Tongue (tissue), 3 donors: ENCODE measurements at places on chromosomes 13 and 19. TPM values are rescaled to one million over a fixed set of nuclear protein-coding genes. Genes with fewer than 3 reads are reported as not detected.

- no peak for DNase-seq
Observed at GRCh38 chr13:35720290-35720689, 243.8 kb upstream of the MAB21L1 start.

Gene CEACAM8
- not detected for total RNA-seq

Gene CNMD
- total RNA-seq: 0.51 TPM

Gene CYP2A6
- total RNA-seq: not detected
